NCI-H510A treated with DMSO at 0.1 percent for 48 hours (cell line): ENCODE measurements at places on chromosomes 4 and X.
A peak's percentile ranks its signal among the peaks of the same experiment; 100 is the strongest.

GRCh38 chr4:165504184-165504583 is 125.4 kb downstream of the CPE start:
- DNase-seq: no peak

GRCh38 chrX:14851526-14851925 is 21.3 kb downstream of the FANCB start:
- no peak for DNase-seq

GRCh38 chr4:74005528-74005927 is 7.1 kb upstream of the CXCL5 start:
- DNase-seq: no peak

- peak; percentile 30 for DNase-seq
These were observed 357.8 kb downstream of the MID1IP1 start for GRCh38 chrX:39158801-39159657.

- no peak for DNase-seq
These were observed 136.0 kb downstream of the GUCY2F start for GRCh38 chrX:109345856-109346255.

DNA sequence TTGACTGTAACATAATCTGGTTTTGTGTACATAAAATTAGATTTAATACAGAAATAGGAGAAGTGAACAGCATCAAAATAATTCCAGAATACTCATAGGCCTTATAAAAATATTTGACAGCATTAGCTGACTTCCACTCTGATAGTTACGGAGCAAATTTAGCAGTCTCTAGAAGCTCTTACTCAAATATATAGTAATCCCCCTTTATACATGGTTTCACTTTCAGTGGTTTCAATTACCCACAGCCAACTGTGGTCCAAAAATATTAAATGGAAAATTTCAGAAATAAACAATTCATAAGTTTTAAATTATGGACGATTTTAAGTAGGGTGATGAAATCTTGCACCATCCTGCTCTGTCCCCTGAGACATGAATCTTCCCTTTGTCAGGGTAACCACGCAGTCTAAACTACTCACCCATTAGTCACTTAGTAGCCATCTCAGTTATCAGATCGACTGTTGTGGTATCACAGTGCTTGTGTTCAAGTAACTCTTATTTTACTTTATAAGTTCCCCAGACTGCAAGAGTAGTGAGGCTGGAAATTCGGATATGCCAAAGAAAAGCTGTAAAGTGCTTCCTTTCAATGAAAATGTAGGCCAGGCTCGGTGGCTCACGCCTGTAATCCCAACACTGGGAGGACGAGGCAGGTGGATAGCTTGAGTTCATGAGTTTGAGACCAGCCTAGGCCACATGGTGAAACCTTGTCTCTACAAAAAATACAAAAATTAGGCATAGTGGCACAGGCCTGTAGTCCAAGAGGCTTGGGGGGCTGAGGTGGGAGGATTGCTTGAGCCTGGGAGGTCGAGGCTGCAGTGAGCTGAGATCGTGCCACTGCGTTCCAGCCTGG is 17.2 kb upstream of the RTL9 start:
- no peak for DNase-seq

DNA sequence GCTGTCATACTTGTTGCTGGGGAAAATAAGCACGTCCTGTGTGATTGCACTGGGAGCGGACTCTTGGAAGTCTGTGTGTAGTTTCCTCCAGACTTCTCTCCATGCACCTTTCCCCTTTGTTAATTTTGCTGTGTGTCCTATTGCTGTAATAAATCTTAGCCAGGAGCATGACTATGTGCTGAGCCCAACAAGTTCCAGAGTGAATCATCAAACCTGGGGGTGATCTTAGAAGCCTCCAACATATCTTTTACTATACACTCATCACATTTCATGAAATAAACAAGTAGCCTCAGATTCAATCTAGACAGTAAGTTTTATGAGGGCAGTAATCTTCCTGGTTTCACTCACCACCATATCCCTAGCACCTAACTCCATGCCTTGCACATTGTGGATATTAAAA is 43.3 kb upstream of the FGF13 start:
- no peak for DNase-seq

- no peak for DNase-seq
These were observed 7.4 kb downstream of the WDR44 start for GRCh38 chrX:118353081-118353850.

DNA sequence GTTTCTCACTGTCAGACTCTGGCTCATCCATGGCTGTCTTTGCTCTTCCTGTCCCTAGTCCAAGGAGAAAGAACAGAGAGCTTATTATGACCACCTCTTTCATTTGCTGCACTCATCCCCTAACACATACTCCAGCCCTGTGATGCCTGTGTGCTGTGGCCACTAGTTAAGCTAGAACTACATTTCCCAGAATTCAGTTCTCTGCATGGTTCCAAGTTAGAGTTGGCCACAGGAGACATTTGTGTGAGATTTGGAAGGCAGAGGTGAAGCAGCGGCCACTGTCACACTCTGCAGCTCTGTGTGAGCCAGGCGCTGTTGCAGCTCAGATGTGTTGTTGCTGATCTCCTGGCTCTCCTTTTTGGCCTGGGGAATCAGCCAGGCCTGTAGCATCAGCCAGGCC is 188.2 kb upstream of the ATP6AP2 start:
- no peak for DNase-seq

DNA sequence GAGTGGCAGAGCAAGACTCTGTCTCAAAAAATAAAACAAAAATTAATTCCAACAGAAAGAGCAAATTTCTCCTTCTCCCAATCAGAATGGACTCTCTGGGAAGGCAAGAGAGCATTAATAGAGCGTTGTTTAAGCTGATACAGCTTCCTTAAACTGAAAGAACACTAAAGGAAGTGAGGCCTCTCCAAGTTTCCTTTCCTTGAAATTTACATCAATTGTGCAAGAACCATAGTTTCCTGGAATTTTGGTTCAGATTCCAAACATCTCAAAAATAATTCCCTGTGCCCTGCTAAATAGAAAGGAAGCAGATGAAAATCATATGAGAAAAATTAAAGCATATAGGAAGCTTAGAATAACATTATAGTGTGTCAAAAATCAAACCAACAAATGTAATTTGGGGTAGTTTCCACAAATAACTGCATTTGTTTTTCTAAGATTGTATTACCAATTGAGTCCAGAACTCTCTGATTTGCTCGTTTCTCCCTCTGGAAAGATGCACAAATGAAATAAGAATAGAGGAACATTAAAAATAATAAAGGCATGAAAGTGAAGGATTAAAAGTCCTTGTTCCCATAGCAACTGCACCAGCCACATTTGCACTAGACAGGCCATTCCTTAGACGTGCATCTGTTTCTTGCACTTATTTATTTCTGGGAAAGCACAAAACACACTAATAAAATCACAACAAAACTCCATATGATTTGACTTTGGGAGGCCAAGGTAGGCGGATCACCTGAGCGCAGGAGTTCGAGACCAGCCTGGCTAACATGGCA is 3.7 kb upstream of the FAM241A start:
- no peak for DNase-seq

- no peak for DNase-seq
These were observed 79.4 kb downstream of the FAM53A start for GRCh38 chr4:1604706-1605205.

DNA sequence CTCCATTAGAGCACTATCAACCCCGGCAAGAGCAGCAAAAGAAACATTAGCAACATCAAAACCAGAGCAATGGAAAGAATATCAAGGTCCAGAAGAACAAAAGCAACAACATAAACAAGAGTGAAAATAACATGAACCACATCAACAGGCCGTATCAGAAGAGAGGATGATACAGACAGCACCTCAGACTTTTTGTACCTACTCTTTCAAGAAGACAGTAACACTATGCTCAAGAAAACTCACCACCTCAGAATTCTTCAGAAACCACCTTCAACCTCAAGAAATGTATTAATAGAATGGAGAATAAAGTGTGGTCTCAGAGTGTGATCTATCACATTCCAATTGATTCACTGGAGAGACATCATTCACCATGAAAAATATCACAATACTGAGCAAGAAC is 46.5 kb downstream of the VSIG4 start:
- no peak for DNase-seq

DNA sequence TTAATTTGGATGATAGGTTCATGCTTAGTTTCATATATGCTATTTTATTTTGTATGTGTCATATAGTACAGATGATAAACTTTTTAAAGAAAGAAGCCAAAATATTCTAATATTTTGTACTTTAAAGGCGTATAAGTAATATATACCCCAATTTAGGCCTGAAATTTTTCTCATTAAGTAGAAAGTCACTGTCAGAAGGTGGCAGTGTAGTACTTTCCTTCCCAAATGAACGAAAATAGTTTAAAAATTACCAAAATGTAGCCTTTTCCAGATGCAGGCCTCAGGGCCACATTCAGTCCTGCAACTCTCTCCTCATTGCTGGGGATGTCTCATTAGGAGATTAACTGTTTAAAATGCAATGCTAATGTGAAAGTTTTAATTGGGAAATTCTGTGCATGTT is 1263.6 kb downstream of the C4orf33 start:
- DNase-seq: no peak

GRCh38 chr4:77538144-77538543 is 67.5 kb upstream of the CXCL13 start:
- no peak for DNase-seq

DNA sequence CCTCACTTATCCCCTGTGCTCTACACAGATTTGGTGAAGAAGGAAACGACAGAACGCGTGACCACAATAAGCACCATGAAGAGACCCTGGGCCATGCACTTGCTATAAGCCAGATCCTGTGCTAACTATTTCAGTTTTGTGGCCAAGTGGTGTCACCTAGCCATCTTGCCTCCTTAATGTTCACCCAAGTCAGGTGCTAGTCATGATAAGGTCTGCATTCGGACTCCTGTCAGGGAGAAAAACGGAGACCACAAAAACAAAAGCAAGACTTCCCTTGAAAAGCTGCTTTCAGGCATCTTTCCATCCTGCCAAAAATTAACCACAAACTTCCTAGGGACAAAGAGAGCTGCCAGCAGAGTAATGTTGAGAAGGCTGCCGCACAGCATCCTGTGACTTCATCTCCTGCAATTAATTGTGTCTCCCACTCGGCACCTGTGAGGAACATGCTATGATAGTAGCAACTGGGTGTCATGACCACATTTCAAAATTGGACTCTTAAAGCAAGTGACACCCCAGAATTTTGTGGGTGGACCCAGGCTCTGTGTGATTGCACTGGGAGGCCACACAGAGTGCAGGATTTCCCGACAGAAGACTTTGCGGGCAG is 8.8 kb upstream of the IDS start:
- DNase-seq: no peak

DNA sequence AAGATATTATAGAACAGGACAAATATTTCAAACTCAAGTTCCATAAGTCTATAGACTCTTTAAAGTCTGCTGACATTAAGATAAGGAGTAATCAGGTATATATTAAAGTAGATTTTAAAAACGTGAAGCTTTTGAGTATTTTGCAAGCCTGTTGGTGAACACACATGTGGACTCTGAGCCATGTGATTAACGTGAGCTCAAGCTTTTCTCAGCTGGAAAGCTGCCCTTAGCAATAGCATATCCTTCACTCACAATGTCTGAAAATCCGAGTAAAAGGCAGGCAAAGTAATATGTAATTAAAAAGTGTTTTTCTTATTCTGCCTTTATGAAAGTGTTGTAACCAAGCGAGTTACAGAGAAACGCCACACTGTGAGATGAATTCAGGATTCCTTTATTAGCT is 140.5 kb upstream of the AADAT start:
- no peak for DNase-seq

DNA sequence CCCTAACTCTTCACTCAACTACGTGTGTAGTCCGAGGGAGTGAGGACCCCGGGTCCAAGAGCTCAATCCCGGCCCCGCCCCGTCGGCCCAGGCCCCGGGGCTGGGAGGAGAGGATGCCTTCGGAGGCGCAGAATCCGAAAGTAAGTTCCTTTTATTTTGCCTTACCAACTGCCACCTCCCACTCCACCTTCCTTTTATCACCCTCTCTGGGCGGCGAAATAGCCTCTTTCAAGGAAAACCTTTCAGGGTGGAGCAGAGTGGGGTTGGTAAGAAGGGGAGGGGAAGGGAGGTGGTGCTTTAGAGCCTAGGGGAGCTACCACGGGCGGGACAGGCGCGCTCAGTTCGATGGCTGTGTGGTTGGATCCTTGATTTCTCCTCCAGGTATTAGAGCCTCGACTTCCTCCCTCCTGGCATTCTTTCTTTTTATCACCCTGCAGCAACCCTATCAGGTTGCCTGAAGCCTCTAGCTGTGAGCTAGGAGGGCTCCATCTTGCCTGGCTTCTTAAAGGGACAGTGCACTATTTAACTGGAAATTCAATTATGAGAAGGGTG is 191.2 kb downstream of the RRAGB start:
- DNase-seq: peak; percentile 36

GRCh38 chr4:188435381-188435780 is 296.1 kb downstream of the TRIML1 start:
- no peak for DNase-seq

GRCh38 chrX:121216641-121217374 is 169.4 kb downstream of the GLUD2 start:
- peak; percentile 8 for DNase-seq

- no peak for DNase-seq
These were observed 174.6 kb downstream of the PCDH10 start for GRCh38 chr4:133323670-133324069.

DNA sequence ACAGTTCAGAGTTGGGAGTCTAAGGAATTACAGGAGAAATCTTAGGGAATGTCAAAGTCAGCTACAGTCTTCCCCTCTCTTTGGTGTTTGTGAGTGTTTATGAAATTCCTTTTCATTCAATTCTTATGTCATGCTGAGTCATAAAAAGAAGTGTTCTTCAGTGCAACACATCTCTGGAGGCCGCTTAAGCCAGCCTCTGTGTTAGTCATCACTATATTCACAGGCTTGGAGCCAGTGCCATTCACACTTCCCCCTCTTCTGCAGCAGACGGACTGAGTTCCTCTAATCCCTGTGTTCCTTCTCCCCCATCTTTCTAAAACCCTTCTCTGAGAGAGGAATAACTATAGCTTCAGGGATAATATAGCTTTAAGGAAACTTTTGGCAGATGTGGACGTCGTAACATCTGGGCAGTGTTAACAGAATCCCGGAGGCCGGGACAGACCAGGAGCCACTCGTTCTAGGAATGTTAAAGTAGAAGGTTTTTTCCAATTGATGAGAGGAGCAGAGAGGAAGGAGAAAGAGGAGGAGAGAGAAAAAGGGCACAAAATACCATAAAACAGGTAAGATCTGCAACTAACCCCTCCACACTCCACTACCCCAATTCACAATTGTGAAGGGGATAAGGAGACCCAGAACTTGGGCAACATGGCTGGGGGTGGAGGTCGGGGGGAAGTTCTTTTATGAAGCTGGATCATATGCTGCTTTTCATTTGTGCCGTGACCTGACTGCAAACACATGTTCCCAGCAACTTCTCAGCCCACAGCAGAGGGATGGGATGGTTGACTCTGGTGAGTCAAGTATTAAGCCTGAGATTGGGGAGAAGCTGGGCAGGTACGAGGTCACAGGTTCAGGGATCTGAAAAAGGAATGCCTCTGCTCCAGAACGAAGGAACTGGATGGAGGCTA is at the start of gene SRPX2:
Gene SRPX2 (plus strand): TSS at position 244 of the 905 bp plus-strand sequence. CDS start 2,124 bp downstream, outside the sequence.
- no peak for DNase-seq

- DNase-seq: no peak
These were observed 424.5 kb upstream of the CTSO start for GRCh38 chr4:156378033-156378665.

- no peak for DNase-seq
These were observed 1830.0 kb upstream of the IGFBP7 start for GRCh38 chr4:58940167-58940566.
